NCI-H1417 (cell line): ENCODE measurements at places on chromosomes 1 and 21.
A peak's percentile ranks its signal among the peaks of the same experiment; 100 is the strongest.

- peak; percentile 70 for DNase-seq
Observed at GRCh38 chr1:218346391-218347204, 1.5 kb downstream of the TGFB2 start.

GRCh38 chr1:241605146-241605805, 34.9 kb downstream of the CHML start:
- peak; percentile 14 for DNase-seq

DNA sequence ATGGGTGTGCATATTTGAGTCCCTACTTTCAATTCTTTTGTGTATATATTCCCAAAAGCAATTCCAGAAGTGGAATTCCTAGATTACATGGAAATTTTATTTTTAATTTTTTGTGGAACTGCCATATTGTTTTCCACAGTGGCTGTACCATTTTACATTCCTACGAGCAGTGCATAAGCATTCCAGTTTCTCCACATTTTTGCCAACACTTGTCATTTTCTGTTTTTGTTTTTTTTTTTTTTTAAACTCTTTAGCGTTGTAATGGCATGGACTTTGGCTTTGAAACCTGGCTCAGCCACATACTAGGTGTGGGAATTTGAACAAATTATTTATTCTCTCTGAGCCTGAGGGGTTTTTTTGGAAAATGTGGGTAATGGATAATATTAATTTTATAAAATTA, 214.5 kb upstream of the UBE2U start:
- no peak for DNase-seq

GRCh38 chr1:85938829-85939228, 217.7 kb downstream of the COL24A1 start:
- DNase-seq: no peak

- peak; percentile 71 for DNase-seq
Observed at GRCh38 chr21:36990508-36991205, 15.8 kb upstream of the RIPPLY3 start.

- no peak for DNase-seq
Observed at GRCh38 chr1:31723828-31724359, 20.1 kb upstream of the COL16A1 start.

GRCh38 chr1:117680316-117681002, 74.6 kb downstream of the TENT5C start:
- DNase-seq: no peak

DNA sequence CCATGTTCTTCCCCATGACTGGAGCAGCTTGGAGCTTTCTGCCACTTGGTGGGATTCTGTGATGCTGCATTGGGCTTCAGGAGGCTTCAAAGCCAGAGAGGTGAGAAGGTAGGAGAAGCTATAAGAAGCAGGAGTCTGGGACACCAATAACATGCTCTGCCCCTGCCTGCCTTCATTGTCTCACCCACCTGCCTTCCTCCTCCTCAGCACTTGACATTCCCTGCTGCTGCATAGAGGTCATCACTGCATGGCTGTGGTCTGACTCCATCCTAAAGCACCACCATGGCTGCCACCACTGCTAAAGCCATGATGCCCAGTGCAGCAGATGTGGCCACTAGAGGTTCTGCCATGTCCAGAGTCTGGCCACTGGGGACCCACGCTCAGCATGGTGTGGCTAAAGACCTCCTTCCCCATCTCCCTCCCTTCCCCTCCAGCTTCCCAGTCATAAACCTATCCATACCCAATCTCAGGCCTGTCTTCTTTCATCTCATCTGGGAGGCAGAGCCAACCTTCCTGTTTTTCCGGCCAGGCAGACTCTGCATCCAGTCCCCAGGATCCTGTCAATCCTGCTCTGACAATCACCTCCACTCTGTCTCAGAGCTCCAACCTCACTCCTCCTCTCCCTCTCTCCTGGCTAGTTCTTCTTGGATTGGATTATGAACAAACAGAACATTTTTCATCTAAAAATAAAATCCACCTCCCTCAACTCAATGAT, 285.1 kb upstream of the POU3F1 start:
- DNase-seq: no peak

DNA sequence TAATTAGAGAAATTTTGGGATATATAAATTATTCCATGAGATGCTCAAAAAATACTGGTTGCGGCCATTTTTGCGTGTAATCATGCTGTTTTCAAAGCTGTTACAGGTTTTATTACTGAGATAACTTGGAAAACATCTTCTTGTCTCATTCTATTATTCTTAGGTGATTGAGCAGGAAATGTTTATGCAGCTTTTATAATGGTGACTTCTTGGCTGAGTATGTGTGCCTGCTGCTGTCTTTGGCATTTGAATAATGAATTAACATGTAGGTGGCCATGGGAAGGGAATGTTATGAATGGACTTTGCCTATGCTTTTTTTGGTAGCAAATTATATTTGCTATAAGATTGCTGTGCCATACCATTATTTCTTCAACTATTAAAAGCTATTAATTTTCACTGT, 52.5 kb downstream of the RASAL2 start:
- peak; percentile 86 for DNase-seq
